ENCODE measurements at places on chromosomes 13 and 19. TPM values are rescaled to one million over a fixed set of nuclear protein-coding genes. Genes with fewer than 3 reads are reported as not detected.
A peak's percentile ranks its signal among the peaks of the same experiment; 100 is the strongest.

The ZNF20 gene
- 2.2 TPM for polyA plus RNA-seq

The CYP4F2 gene
- polyA plus RNA-seq = not detected

The BCAM gene
- not detected for polyA plus RNA-seq

The NALCN gene
- polyA plus RNA-seq = not detected

The PPP1R37 gene
- 0.20 TPM for polyA plus RNA-seq

The C19orf38 gene
- polyA plus RNA-seq = 5.3 TPM

The RAB4B gene
- 111 TPM for polyA plus RNA-seq

DNA sequence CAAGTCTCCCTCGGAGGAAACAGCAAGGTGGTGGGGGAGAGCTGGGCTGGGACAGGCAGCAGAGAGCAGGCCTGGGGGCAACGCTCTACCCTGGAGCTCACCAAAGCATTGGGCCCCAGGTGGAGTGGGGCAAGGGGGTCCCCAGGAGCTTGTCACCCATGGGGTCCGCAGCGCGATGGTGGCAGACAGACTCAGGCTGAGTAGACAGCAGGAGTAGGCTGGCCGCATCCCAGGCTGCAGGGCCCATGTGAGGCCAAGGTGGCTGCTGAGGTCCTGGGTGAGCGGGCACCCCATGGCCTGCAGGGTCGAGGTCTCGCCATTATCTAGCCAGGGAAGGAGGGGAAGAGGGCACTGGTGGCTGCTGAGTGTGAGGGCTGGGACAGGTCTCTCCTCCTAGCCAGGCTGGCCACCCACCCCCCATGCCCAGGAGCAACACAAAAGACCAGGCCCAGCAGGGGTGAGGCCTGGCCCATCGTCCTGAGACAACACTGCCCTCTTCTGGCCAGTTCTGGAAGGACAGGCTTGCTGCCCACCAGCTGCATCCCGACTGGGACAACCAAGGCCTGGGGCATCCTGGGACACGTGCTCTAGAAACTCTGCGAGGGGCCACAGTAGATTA, 33.1 kb downstream of the CEBPG start:
- no peak overlapping the region for H3K4me3 ChIP-seq
- peak; percentile 57 for DNase-seq
- no peaks in the 10 kb centered on the region for H3K4me1 ChIP-seq
- H3K27ac ChIP-seq = no peak overlapping the region

GRCh38 chr19:11387162-11388034, 3.3 kb upstream of the EPOR start:
- H3K27ac ChIP-seq = peak overlapping the region; percentile 84
- H3K4me1 ChIP-seq = peaks cover 27% of the 10 kb centered on the region
- H3K27me3 ChIP-seq = no peaks in the 10 kb centered on the region
- H3K36me3 ChIP-seq = no peaks in the 10 kb centered on the region

DNA sequence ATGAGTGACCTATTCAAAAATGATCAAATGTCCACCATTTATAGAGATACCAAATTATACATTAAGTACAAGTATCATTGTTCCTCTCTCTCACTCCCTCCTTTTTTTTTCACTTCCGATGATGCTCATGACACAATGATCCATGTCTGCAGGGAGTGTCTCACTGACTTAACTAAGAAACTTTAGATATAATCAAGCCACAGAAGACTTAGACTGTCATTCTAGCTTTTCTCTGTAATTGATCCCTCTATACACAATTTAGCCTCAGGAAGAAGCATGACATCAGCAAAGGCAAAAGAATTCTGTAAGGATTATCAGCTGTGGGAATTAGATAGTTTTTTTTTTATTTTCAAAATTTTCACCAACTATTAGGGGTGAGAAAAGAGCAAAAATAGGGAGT, 734.9 kb upstream of the PCDH9 start:
- H3K27me3 ChIP-seq = no peaks in the 10 kb centered on the region
- DNase-seq = no peak
- H3K4me1 ChIP-seq = no peaks in the 10 kb centered on the region
- H3K36me3 ChIP-seq = no peaks in the 10 kb centered on the region
- H3K4me3 ChIP-seq = no peak overlapping the region
- H3K27ac ChIP-seq = no peak overlapping the region

DNA sequence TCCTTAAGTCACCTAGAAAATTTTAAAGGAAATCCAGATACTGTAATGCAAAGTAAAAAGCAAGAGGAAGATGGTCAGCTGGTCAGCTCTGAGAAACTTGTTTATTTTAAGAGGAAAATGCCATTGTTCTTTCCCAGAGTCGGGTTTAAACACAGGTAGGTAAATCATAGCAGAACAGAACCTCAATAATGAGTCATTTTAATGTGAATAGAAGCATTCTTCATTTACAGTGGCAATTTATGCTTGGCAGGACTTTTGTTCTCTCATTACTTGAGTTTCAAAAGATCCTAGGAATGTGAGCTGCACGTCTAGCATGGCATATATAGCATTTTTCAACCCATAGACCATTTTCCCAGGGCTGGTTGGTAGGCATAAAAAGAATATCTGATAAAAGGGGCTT, 132.3 kb downstream of the LIG4 start:
- no peak for DNase-seq
- H3K27me3 ChIP-seq = no peaks in the 10 kb centered on the region
- H3K4me3 ChIP-seq = no peak overlapping the region
- H3K36me3 ChIP-seq = no peaks in the 10 kb centered on the region
- H3K4me1 ChIP-seq = no peaks in the 10 kb centered on the region
- H3K27ac ChIP-seq = no peak overlapping the region

DNA sequence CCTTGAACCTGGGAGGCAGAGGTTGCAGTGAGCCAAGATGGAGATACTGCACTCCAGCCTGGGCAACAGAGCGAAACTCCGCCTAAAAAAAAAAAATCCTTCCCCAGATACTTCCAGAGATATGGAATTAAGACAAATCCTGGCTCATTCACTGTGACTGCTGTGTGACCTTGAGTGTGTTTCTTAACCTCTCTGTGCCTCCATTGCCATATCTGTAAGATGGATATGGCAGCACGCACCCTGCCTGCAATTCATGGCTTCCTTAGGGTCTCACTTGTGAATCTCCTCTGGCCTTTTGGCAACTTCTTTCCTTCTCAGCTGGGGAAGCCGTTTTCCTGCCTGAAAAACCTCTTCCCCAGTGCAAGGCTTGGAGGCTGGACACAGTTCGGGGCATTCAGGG, 33.8 kb upstream of the ONECUT3 start:
- no peaks in the 10 kb centered on the region for H3K4me1 ChIP-seq
- no peak overlapping the region for H3K4me3 ChIP-seq
- no peak overlapping the region for H3K27ac ChIP-seq
- peaks cover 59% of the 10 kb centered on the region for H3K27me3 ChIP-seq

GRCh38 chr13:49454388-49455006, 10.4 kb downstream of the SETDB2 start:
- no peaks in the 10 kb centered on the region for H3K27me3 ChIP-seq
- H3K4me3 ChIP-seq = no peak overlapping the region
- H3K27ac ChIP-seq = peak overlapping the region; percentile 77
- DNase-seq = no peak
- peaks cover 30% of the 10 kb centered on the region for H3K4me1 ChIP-seq

GRCh38 chr13:40624383-40624782, 42.1 kb downstream of the FOXO1 start:
- no peak overlapping the region for H3K27ac ChIP-seq
- no peaks in the 10 kb centered on the region for H3K27me3 ChIP-seq
- peaks cover 80% of the 10 kb centered on the region for H3K4me1 ChIP-seq
- H3K36me3 ChIP-seq = peaks cover 6% of the 10 kb centered on the region
- peak overlapping the region; percentile 61 for H3K4me3 ChIP-seq

GRCh38 chr13:33249894-33250293, 35.7 kb downstream of the STARD13 start:
- no peaks in the 10 kb centered on the region for H3K27me3 ChIP-seq
- no peak overlapping the region for H3K27ac ChIP-seq
- H3K36me3 ChIP-seq = no peaks in the 10 kb centered on the region
- peaks cover 4% of the 10 kb centered on the region for H3K4me1 ChIP-seq
- DNase-seq = no peak

DNA sequence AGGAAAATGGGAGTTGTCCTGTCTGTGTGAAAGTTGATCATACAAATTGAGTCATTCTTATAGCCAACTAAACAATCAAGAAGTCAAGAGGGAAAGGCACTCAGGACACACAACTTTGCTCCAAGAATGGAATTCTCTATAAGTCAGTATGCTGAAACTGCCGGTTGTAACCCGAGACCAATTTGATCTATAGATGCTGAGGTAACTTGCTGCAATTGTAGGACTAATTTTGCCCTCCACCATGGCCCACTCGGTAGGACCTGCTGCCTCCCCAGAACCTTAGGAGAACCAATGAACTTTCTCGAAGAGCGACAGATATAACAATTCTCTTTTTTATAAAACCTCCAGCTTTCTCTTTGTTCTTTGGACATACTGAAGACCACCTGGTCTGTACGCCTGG, 157.0 kb downstream of the RNF17 start:
- DNase-seq = no peak
- H3K27ac ChIP-seq = no peak overlapping the region
- no peaks in the 10 kb centered on the region for H3K36me3 ChIP-seq
- no peak overlapping the region for H3K4me3 ChIP-seq
- no peaks in the 10 kb centered on the region for H3K27me3 ChIP-seq

- no peak for DNase-seq
Observed at GRCh38 chr19:29724102-29724641, 9.1 kb upstream of the C19orf12 start.

- no peak for DNase-seq
- no peak overlapping the region for H3K4me3 ChIP-seq
- H3K4me1 ChIP-seq = peaks cover 4% of the 10 kb centered on the region
- H3K27ac ChIP-seq = peak overlapping the region; percentile 34
- H3K36me3 ChIP-seq = no peaks in the 10 kb centered on the region
Observed at GRCh38 chr19:13042443-13043130, 47.3 kb downstream of the NFIX start.

DNA sequence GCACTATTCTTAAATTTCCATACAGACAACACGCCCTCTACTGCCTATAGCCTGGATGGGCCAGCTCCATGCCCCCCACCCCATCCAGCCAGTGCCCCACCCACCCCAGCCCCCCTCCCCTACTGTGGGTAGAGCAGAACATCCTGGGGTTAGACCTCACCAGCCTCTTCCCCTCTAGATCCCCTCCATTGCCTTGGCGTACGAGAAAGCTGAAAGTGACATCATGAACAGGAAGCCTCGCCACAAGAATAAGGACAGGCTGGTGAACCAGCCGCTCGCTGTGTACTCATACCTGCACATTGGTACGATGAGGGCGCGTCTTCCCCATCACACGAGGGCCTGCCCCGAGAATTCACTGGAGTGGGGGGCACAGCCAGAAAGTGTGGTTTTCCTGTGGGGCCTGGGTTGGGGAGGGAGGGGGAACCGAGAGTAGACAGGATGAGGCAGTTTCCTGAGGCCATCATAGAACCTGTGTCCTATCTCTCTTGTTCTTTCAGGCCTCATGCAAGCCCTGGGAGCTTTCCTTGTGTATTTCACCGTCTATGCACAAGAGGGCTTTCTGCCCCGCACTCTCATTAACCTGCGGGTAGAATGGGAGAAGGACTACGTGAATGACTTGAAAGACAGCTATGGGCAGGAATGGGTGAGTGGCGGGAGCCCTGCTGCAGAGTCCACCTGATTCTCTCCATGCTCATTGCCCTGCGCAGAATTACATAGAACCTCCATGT, 29.1 kb downstream of the ATP12A start:
- DNase-seq = peak; percentile 19
- H3K4me1 ChIP-seq = peaks cover 14% of the 10 kb centered on the region
- peak overlapping the region; percentile 84 for H3K4me3 ChIP-seq
- H3K27ac ChIP-seq = no peak overlapping the region
